ENCODE measurements at places on chromosomes 2 and 18.

DNA sequence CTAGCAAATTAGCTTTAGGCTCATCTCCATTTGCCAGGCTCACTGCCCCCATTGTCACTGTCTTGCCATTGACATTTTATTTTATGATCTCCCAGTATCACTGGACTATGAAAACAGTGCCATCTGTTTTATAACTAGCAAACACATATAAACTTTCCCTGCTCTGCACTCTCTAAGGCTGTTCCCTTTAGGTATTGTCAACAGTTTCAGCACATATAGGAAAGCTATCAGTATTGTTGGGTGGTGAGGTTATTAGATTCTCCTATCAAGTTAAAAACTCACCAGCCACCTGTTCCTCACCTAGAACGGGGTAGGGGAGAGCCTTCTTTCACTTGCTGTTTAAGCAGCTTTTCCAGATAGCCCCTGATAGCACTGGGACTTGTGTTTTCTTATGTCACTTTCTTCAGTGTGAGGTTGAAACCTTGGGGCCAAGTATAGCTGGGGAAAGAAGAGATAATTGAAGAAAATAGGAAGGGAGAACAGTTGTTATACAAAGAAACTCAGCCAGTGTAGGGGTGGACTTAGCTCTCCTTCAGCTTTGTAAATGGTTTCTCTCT lies 32.5 kb downstream of the CFLAR start:
- DNase-seq: no peak

- no peak for DNase-seq
These were observed 178.6 kb downstream of the NEDD4L start for GRCh38 chr18:58222432-58223125.

DNA sequence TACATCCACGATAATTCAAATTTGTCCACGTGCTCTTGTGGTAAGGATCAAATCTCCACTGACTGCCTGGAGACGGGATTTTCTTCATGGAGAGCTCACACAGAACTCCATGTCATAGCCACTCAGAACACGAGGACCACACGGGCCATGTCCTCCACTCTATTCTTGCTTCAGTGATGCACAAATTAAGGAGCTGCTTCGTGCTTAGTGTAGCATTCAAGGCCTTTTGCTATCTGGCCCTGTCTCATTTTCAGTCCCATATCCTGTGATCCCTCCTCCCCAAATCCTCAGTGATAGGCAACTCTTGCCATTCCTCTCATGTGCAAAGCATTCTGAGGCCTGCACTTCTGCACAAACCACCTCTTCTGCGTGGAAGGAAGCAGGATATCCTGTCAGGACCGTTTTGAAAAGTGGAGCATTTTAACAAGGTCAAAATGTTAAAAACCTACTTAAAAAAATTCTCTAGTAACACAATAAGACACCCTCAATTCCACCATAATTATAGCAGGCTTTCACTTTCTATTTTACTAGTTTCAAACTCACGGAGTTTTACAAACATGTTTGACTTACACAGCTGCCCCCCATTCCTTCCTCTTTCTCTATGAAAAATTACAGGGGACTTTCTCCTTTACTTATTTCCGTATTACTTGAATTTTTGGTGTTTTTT lies 35.2 kb downstream of the ST3GAL5 start:
- no peak for DNase-seq

DNA sequence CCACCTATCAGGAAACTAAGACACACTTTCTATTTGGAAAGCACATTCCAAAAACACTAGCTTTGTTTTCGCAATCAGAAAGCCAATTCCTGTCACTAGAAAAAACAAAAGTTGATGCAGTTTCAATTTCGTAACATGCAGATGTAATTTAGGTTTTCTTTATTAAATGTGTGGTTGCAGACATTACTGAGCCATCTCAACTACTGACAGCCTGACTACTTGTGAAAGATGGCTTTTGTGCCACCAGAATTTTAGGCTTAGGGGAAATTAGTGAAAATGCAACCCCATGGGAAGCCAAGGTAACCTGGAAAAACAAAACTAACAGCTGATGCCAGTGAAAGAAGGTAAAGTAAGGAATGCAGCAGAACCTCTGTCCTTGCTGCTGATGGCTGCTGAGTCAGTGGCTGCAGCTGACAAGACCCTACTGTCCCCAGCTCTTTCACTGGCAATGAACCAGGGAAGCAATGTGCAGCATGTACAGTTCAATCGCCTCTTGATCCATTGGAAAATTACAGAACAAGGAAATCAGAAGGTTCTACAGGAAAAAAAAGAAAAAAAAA lies 34.9 kb downstream of the FEZ2 start:
- no peak for DNase-seq

DNA sequence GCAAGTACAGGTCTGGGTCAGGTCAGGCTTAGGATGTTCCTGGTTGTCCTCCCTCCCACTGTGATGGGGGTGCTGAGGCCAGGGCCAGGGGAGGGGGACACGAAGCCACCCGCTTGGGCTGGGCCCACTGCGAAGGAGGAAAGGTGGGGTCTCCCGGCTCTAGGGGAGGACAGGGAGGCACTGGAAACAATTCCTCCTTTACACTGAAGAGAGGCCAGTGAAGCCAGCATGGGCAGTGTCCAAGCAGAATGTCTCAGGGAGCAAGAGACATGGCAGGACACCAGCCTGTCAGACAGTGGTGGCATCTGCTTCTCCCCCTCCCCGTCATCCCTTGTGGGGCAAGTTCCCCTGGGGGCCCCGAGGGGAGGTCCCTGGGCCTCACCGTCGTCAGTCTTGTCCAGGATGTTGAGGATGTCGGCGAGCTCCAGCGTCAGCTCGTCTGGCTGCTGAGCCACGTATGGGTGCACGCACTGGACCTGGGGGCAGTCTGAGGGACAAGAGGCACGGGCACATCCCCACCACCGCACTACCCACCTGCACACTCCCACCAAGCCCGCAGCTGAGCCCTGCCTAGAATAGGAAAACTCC lies 10.8 kb downstream of the SNORC start:
- DNase-seq: no peak

- no peak for DNase-seq
These were observed 25.9 kb downstream of the ENOSF1 start for GRCh38 chr18:686339-687111.

DNA sequence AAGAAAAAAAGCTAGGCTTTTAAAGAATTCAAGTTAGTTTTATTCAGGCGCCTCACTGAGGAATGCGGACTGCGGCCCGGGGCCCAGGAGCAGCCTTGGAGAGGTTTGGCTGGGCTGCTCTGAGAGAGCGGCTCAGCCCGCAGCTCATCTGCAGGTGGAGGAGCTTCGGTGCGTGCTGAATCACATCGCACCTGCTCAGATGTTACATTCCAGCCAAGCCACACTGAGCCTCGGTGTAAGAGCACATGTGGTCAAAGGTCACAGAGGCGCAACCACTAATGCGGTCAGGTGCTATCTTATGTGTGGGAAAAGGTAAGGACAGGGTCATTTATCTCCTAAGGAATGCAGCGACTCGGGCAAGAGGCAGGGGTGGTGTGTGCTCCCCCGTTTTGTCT lies 17.1 kb upstream of the CNDP1 start:
- DNase-seq: no peak
